GM13976 (cell line): ENCODE measurements at places on chromosomes 5 and 9.

DNA sequence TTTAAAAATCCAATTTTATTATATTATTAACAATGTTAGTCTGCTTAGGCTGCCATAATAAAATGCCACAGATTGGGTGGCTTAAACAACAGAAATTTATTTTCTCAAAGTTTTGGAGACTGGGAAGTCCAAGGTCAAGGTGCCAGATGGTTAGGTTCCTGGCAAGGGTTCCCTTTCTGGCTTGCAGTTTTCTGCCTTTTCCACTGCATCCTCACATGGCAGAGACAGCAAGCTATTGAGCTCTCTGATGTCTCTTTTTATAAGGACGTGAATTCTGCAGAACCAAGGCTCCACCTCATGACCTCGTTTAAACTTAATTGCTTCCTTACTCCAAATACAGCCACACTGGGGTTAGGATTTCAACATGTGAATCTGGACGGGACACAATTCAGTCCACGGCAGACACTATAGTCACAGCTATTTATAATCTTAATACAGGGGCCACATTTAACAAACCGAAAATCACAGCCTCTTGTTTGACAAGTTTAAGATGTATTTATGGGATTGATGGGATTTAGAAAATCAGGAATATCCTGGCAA lies 174.9 kb upstream of the PUM3 start:
- no peak for DNase-seq

- DNase-seq = no peak
Measured at GRCh38 chr5:26482076-26482809, 556.1 kb downstream of the CDH9 start.

DNA sequence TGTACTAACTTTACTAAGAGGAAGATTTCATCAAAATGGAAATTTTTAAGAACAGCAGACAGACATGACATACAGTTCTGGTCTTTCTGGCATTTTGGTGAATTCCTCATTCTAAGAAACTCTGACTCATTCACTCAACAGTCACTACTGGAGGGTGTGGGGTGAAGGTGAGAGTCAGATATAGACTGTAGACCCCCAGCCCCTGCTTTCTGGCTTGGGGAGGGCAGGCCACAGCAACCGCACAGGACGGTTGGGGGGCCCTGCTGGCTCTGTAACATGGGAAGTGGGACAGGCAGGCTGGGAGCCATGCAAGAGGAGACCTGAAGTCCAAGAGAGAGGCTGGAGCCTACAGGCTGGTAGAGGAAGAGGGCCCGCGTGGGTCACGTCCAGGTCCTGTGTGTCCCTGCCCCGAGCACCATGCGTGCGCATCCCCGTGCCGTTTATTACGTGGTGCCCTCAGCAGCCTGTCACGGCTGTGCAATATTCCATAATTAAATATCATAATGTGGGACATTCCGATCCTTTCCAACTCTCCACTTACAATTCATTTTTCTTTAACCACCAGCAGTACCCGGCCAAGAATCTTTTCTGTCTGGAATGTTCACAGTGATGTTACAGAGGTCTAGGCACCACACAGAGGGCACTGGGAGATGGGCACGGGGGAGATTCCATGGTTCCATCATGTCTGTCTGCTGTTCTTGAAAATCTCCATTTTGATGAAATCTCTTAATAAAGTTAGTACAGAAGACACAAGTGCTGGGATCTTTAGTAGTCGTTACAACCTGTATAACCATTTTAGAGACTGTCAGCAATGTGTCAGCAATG lies 75.5 kb downstream of the SEMA4D start:
- DNase-seq = no peak

DNA sequence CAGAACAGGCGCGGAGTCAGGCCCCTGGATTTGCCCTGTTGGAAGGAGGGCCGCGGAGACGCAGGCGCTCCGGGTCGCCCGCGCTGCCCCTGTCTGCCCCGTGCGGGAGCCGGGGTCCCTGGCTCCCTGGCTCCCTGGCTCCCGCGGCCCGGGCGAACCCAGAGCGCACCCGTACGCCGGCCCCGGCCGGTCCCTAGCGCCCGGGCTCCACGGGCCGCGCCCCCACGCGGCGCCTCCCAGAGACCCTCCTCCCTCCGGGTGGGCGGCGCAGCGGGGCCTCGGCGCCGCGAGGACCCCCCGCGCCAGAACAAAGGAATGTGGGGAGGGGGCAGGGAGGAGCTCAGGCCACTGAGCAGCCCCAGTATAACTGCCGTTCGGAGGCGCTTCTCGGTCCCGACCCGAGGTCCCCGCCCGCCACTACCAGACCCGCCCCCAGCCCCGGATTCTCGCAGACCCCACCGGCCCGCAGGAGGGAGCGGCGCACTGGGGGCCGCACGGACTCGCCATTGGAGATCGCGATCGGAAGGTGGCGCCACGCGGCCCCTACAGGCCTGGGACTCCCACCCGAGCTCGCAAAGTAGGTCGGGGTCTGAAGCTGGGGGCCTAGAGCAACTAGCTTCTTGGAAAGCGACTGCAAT lies 2.4 kb downstream of the NFIL3 start:
- peak; percentile 54 for DNase-seq

DNA sequence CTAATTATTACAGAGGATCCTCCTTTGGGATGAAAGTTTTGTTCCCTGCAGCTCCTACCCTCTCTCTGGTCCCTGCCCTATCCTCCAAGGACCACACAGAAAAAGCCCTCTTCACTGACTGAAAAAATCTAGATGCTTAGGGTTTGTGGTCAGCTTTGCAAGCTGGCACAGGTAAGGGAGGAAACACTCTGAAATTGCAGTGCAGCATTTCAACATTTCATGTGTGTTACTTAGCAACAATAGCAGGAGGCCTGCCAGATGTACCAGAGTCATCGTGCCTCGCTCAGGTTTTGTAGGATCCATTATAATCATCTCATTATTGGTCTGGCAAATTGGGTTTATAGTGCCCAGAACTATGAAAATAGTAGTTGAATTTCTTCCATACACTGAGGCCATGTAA lies 109.5 kb downstream of the PALM2AKAP2 start:
- DNase-seq = no peak

GRCh38 chr5:158390577-158390976 lies 531.6 kb upstream of the CLINT1 start:
- no peak for DNase-seq

GRCh38 chr9:16308645-16309044 lies 561.8 kb downstream of the BNC2 start:
- no peak for DNase-seq

DNA sequence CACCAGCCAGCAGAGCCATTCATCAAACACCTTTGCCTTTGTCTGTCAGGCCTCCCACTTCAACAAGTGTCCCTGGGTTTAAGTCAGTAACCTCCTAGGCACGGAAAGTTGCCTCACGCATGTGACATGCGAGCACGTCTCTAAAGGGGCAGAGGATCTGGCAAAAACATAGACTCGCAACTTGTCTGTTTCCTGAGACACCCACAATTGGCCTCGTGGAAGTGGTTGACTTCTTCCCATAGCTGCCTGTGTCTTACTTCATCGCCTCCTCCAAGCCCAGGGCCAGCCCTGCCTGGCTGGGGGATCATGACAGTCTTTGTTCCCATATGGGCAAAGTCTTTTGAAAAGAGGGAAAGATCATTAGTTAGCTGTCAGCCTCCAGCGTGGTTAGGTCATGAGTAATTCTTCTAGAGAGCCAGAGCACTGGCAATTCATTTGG lies 35.5 kb upstream of the GLRX start:
- no peak for DNase-seq

DNA sequence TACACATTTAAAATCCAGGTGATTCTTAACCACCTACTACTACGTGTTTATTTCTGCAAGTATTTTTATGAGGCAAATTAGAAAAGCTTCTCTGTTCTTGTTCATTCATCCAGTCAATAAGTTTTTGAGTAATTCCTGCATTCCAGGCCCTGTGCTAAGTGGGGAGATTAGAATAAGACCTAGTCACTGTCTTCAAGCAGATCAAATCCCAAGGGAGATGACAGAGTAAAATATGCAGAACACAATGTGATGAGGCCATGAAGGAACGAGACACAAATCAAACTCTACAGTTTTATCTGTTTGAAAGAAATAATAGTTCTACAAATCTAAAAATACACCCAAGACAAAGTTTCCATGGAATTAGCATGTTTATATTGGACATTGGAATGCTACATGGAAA lies 158.8 kb downstream of the CEP120 start:
- no peak for DNase-seq

- DNase-seq = no peak
Measured at GRCh38 chr5:43193894-43194265, 1.9 kb downstream of the NIM1K start.

DNA sequence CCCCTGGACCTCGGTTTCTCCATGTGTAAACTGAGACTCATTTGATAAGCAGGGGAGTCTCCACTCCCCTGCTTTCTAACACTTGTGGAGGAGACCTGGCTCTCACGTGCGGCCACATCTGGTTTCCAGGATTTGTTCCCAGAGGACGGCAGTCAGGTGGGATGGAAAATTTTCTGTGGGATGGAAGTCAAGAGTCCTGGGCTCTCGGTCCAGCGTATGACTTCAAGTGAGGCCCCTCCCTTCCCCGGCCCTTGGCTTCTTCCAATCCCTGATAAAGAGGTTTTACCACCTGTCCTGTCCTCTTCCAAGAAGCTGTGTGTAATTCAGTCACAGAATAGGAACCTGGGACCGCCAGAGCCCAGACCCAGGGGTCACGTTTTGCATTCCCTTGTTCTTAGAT lies 35.0 kb downstream of the TMOD1 start:
- no peak for DNase-seq
